ENCODE measurements at places on chromosomes 5 and 9.
A peak's percentile ranks its signal among the peaks of the same experiment; 100 is the strongest.

- no peak for DNase-seq
Observed at GRCh38 chr9:11204521-11204920, 591.7 kb upstream of the PTPRD start.

- DNase-seq = peak; percentile 11
Observed at GRCh38 chr9:22682961-22683699, 236.5 kb downstream of the DMRTA1 start.

GRCh38 chr5:134576386-134577021, 51.0 kb downstream of the JADE2 start:
- no peak for DNase-seq

- DNase-seq = no peak
Observed at GRCh38 chr5:134463176-134463720, 51.6 kb upstream of the CDKN2AIPNL start.

DNA sequence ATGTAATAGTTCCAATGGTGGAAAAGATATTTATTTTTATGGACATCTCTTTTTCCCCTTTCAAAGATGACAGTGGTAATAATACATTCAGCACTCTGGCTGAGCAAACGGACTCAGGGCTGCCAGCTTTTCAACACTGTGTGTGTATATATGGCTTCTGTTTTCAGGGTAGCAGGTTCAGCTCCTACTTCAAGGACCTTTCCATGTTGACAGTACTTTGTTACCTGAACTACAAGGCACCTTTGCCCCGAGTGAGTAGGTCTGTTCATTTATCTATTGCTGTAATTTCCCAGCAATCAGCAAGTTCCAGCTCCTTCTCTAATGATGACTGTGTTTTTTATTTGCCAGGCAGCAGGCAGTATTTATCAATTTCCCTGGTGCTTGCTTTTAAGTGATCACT, 387.4 kb upstream of the KIF2A start:
- DNase-seq = no peak

- no peak for DNase-seq
Observed at GRCh38 chr9:113574441-113575262, 111.1 kb downstream of the RGS3 start.

- no peak for DNase-seq
Observed at GRCh38 chr9:93592643-93593021, 16.2 kb downstream of the PHF2 start.

DNA sequence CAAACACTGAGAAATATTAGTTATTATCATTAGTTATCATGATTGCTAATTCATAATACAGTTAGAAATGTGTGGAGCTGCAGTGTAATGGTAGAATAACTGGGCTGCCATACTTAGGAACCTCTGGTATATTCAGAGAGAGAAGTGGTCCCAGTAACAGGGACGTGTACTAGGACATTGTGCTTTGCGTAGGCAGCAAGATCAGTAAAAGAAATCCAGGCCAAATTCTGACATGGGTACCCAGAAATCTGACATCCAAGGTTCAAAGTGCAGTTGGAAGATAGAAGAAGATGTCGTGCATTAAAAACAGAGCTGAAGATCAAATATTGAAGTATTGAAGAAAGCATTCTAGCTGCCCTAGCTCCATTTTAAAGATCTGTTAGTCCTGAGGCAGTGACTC, 1160.7 kb upstream of the DMAC1 start:
- DNase-seq = no peak

DNA sequence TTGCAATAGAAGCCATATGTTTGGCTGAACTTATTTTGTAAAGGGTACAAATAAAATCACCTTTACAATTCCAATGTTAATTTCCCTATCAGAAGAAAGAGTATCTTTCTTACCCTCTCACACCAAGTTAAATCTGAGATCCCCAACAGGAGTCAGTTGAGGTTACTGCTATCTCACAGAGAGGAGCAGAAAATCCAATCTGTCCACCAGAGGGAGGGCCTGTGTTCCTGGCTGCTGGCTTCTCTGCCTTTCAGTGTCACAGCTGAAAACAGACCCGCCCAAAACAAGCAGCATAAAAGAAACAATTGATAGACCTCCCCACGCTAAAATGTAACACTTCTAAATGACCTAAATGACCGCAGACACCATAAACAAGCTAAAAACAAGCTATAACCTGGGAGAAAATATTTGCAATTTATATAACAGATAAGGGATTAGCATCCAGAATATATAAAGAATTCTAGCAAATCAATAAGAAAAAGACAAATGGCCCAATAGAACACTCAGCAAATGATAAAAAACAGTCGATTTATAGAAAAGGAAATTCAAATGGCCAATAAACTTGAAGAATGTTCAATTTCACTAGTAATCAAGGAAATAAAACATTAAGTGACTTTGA, 24.5 kb upstream of the MVB12B start:
- no peak for DNase-seq

- no peak for DNase-seq
Observed at GRCh38 chr9:128384801-128385495, 13.8 kb downstream of the URM1 start.

GRCh38 chr5:109327570-109327969, 82.2 kb downstream of the PJA2 start:
- no peak for DNase-seq

DNA sequence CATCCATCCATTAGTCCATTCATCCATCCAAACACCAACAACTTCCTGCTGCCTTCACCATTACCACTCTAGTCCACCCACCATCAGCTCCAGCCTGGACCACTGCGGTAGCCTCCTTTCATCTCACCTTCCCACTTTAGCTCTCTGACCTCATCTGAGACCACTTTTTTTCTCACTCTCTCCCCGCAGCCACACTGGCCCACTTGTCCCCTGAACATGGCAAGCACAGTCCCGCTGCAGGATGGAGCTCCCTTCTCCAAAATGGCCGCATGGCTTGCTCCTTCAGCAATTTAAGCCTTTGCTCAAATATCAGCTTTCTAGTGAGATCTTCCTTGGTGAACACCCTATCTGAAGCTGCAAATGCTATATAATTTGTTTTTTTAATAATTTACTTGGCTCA, 11.1 kb downstream of the CSF1R start:
- DNase-seq = no peak

DNA sequence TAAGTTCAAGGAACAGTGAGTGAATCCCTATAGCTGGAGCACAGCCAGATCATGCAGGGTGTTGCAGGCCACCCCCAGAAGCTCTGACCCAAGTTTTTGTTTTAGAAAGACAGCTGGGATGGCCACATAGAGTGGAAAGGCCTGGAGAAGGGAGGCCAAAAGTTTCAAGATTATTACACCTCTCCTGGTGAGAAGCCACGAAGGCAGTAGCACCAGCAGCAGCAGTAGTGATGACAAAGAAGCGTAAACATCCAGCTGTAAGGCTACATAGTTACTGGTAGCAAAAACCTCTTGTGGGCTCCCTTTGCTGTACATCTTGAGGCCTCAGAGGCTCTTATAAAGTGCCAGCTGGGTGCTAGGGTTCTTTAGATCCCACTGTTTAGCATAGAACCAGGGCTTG, 11.8 kb downstream of the ADAMTSL1 start:
- DNase-seq = no peak

DNA sequence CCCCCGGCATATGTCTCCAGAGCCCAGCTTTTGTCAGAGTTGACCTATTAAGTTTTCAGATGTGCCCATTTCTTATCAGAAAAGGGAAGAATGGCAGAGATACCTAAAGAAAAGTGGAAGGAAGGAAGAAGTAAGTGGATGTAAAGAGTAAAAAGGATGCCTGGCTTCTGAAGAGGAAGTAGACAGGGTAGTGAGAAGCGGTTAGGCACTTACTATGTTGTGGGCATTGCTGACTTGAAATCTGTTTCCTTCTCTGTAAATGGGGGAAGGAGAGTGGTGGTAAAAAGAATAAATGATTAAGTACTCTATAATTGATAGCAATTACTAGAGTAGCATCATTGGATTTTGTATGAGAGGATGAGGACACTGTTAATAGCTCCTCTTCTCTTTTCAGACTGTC, 9.9 kb downstream of the ANP32B start:
- DNase-seq = no peak

DNA sequence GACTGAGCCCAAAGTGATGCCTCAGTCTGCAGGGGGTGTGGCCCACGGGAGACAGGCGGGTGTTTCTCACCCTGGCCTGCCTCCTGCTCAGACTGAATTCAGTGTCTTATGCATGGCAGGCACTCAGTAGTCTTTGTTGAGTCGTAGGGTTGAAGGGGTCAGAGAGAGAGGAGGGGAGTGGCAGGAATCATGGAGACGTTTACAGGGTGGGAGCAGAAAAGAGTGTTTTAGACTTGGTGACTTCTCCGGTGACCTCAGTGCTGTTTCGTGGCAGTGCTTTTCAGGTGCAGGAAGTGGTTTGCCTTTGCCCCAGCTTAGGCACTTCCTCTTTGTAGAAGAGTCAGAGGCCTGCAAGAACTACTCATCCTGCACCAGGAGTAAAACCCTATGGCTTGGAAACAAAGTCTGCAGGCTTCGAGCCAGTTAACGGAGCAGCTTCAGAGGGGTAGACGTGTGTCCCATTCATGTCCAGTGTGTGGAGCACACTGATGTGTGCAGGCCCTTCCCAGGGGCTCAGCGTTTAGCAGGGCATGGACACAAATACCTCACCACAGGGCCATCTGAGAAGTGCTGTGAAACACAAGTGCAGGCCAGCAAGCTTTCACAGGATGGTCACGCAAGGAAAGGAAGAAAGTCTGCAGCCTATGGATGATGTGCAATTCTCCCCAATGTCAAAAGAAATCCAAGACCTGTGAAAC, 24.5 kb upstream of the SEMA4D start:
- DNase-seq = no peak

DNA sequence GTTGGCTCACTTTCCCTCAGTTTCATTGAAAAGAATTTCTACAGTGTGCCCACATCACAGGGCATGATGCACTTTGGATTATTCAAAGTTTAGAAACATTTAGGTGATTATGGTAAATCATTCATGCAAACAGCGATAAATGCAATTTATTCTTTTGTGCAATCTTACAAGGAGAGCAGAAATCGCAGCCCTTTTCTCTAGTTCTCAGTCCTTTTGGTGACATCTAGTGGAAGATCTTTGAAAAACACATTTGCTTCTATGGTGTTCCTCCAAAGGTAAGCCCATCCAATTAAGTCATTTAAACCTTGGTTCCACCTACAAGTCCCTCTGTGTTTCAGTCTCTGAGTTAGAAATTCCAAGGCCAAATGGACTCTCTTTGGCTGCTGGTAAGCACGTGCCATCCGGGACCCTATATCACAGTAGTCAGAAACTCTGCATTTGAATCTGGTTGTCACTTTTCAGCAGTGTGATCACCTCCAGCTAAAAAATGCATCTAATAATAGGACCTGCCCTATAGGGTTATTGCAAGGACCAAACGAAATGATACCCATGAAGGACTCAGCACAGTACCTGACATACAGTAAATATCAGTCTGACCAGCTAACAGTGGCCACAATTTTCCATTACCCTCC, 66.4 kb downstream of the MACROH2A1 start:
- DNase-seq = no peak

- no peak for DNase-seq
Observed at GRCh38 chr9:111744363-111744762, 50.4 kb downstream of the SHOC1 start.

DNA sequence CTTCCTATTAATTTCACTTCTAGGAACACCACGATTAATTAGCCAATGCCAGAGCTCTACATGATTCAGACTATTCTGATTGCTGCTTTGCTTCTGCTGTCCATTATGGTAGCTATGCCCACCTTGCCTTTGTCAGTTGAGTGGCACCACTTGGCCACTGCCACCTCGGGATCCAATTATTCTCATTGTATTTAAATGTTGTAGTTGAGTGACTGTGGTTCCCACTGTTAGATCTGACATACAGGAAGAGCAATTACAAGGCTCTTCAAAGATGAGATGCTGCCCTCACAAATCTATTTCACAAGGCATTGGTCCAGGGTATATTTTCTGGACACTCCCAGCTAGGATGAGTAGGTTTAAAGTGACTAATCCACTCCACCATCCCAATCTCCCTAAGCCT, 864.5 kb upstream of the EDIL3 start:
- no peak for DNase-seq

GRCh38 chr5:155943516-155944407, 383.2 kb upstream of the SGCD start:
- no peak for DNase-seq

GRCh38 chr9:8521112-8521511, 721.5 kb upstream of the DMAC1 start:
- no peak for DNase-seq

- no peak for DNase-seq
Observed at GRCh38 chr9:20030671-20031070, 241.8 kb upstream of the SLC24A2 start.

DNA sequence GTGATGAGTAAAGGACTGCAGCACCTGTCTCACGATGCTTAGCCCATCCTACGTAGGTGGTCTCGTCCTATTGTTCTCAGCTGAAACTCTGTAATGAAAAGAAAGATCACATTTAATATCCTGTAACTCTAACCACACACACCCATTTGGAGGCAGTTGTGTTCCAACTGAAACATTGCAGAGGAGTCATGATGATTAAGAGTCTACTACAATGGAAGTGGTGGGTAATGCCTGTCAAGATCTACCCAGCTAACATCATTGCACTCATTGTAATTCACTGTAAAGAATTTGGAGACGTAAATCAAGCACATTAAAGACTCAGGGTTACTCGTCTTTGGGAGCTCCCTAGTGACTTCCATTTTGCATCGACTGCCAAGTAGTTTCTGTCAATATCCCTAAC, 106.0 kb upstream of the PTPN3 start:
- DNase-seq = no peak

- no peak for DNase-seq
Observed at GRCh38 chr5:143304836-143305475, 98.5 kb downstream of the NR3C1 start.

DNA sequence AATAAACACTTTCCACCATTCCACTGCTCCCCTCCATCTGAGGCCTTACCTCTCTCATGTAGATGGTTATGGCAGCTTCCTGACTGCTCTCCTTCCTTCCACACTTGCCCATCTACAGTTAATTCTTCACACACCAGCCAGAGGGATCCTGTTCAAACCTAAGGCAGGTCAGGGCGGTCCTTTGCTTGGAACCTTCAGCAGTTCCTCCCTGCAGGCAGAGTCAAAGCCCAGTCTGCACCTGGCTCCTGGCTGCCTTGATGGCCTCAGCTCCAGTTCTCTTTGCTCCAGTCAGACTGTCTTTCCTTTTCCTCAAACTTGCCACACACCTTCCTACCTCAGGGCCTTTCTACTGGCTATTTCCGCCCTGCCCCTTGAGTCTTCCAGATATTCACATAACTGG, 30.2 kb upstream of the NR3C1 start:
- DNase-seq = no peak

DNA sequence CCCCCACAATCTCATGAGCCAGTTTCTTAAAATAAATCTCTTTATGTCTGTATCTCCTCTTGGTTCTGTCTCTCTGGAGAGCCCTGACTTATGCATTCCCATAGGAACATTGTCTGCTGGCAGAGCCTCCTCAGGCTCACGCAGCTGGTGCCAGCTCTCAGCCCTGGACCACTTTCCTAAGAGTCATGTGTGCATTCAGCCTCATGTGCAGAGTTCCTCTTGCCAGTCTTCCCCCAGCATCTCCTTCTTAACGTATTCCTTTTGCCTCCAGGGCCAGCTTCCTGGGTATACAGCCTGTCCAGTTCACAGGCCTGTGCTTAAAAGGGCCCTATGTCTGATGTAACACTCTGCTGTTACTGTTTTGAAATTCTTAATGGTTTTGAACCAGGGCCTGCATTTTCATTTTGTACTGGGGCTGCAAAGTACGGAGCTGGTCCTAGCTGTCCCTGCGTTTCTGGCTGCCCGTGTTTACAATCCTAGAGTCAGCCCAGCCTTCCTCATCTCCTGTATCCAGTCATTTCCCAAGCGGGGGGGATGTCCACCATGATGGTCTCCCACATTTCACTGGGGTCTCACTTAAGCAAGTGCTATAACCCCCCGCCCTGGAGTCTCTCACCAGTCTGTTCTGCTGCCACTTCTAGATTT, 18.1 kb downstream of the ANKRD33B start:
- DNase-seq = no peak
